Liver (tissue), 10 donors: ENCODE measurements at places on chromosomes 12 and 14.

- peak; percentile 39 for DNase-seq
Measured at GRCh38 chr14:24481622-24482324, 26.3 kb downstream of the CMA1 start.

DNA sequence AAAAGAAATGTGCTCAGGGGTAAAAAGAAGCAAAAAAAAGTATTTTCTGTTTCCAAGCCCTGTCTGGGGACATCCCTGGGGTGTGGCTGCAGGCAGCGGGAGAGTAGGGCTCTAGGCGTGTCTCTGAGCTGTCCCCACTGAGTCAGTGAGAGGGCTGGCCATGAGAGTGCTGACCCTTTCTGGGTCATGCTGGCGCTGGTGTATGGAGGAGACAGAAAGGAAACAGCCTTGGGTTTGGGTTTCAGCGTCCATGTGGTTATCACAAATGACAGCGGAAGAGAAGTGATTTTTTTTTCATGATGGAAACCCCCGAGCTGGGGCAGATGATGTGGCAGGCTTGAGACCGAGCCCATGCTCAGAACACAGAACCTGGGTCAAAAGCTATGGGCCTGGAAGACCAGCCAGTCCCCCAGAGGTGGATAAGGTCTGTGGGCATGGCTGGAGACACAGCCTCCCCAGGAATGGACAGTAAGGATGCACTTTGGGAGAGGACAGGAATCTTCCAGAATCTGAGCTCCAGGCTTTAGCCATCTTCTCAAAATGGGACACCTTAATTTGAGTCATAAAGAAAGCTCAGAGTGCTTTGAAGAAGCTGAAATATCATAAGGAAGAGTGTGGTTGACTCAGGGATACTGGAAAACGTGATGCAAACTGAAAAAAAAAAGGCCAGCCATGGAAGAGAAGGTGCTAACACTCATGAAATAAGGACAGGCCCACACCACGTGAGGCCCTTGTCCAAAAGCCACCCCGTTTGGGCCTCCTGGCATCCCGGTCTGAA is 36.2 kb downstream of the SYNE3 start:
- DNase-seq, result no peak

- no peak for DNase-seq
Measured at GRCh38 chr14:55111122-55111708, 17.8 kb upstream of the LGALS3 start.

- DNase-seq, result no peak
Measured at GRCh38 chr12:124494751-124495129, 72.7 kb downstream of the NCOR2 start.

- DNase-seq, result no peak
Measured at GRCh38 chr12:15494329-15495046, 172.2 kb downstream of the PTPRO start.

DNA sequence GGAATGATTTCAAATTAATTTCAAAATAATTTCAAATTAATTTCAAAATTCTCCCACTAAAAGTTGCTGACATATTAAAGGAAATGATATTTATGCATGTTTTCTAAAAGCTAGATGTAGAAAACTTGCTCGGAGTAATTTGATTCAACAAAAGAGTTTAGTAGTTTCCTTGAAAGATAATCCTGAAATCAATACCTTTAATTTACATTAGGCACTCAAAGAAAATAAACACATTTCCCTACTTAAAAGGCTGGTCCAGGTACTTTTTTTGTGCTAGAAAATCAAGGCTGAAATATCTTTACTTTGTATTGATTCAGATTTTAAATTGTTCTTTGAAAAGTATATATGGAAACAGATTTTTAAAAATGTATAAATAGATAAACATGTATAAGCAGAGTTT is 370.5 kb downstream of the RAD51B start:
- DNase-seq, result no peak

- no peak for DNase-seq
Measured at GRCh38 chr14:49924852-49925251, 32.0 kb downstream of the ARF6 start.

DNA sequence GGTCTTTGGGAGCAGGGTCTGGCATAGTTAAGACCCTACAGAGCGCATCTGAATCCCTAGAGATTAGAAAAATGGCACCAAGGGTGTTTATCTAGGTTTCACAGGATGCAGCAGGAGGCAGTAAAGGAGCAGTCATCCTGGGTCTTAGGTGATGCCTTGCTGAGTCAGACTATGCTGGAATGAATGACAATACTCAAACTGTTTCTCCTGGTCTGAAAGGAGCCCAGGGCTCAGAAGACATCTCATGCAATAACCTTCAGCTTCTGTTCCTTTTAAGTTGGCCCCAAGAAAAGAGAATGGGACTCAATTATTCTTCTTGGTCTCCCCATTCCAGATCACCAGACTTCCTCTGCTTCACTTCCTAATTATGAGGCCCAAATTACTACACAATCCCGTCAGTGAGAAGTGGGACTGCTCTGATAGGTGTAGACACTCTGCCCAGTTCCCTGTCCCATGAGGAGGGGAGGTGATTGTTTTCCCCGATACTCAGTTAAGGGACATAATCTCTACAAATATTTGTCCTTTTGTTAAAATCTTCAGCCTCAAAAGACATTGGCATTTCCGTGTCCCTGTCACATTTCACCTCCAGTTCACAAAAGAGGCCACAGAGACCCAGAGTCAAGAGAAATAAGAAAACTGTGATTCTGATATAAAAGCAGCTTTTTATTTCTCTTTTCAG is 14.8 kb upstream of the APOF start:
- no peak for DNase-seq

DNA sequence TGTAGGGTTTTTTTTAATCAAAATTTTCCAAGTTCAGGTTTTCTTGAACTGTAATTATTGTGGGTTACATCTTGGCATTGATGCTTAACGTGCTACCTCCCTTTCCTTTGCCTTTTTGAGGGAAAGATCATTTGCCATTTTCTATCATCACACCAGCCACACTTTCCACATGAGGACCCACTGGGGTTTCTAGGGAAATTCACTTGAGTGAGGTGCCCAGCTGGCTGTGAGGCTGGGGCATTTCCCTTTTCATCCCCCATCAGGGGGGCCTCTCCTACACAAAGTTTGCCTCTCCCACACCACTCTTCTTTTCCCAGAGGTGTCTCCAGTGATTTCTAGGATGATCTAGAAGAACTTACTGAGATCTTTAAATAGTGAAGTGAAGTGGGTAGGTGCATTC is 335.7 kb downstream of the BMP4 start:
- DNase-seq, result no peak

DNA sequence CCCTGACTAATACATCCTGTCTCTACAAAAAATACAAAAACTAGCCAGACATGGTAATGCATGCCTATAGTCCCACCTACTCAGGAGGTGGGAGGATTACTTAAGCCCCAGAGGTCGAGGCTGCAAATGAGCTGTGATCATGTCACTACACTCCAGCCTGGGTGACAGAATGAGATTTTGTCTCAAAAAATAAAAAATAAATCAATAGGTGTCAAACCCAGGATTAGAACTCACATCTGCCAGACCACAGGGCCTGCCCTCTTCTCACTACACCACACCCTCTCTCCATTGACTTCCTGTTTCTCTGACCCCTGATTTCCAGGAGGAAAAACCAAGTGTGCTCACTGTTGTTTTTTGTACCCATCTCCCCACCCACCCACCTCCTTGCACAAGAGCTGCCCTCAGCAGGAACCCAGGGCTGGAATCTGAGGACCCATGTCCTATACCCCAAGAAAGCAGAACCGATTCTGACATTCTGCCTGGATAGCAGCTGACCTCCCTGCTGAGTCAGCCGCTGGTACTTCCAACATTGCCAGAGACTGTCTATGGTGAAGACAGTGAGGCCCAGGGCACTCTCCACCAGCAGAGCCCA is 6.2 kb downstream of the CMKLR1 start:
- DNase-seq, result no peak

DNA sequence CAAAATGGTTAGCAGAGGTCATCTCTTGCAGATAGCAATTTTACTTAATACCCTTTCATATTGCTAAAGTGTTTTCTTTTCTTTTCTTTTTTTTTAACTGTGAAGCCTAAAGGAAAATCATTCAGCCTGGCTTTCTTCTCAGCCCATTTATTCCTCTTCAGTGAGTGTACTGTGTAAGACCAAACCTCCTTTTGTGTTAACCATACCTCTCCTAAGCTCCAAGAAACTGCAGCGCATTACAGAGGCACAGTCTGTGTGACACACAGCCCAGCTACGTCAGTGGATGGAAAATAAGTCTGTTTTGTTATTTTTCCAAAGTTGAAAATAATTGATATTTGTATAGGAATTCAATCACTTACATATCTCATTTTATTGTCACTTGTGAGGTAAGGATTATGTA is 21.7 kb downstream of the DCAF5 start:
- DNase-seq, result no peak

- no peak for DNase-seq
Measured at GRCh38 chr12:29437575-29437974, 56.6 kb upstream of the ERGIC2 start.

DNA sequence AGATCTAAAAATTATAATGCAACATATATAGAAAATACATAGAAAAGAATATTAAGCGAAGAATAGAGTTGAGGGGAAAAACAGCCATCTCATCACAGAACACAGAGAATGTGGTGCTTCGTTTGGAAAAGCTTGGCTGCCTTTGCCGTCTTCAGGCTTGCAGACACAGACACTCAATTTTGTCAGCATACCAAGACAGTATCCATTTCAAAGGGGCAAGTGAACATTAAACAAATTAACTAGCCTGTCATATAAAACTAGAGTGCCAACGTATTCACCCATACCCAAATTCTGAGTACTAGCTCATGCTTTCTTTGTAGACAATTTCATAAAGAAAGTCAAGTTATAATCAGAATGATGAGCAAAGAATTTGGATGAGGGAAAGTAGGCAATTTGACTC is 40.5 kb downstream of the DMAC2L start:
- no peak for DNase-seq

- no peak for DNase-seq
Measured at GRCh38 chr14:23130871-23131270, 11.8 kb upstream of the CEBPE start.

- DNase-seq, result no peak
Measured at GRCh38 chr12:71947645-71948105, 9.0 kb downstream of the TPH2 start.

DNA sequence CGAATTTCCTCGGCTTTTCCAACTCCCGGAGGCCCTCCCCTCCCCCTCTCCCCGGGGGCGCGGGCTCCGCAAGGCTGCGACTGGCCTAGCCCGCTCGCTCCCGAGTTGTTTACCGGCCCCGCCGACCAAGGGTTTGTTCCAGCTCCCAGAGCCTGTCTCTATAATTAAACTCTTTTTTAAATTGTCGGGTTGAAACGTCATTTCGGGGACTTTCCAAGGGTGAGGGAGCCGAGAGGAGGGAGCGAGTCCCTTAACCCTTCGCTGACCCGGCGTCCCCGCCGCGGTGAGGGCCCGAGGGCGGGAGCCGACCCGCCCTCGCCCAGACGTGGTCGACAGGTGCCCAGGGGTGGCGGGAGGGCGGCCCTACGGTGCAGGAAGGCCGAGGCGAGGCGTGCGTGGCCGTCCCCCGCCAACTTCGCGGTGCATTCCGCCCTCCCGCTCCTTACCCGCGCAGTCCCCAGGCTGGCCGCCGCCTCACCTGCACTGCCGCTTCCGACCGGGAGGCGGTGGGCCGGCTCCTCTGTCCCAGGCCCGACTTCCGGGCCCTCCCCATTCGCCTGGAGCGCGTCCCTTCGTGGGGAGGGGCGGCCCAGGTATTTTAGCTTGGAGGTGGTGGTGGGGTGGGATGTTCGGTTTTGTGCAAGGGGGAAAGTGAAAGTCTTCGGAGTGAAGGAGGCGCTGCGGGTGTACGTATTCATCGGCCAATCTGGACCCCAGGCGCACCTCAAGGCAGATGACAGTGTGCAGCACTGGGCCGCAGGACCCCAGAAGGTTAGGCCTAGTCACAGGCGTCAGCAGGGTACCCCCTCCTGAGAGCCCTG is 2.9 kb upstream of the ZFP36L1 start:
- DNase-seq, result peak; percentile 82

DNA sequence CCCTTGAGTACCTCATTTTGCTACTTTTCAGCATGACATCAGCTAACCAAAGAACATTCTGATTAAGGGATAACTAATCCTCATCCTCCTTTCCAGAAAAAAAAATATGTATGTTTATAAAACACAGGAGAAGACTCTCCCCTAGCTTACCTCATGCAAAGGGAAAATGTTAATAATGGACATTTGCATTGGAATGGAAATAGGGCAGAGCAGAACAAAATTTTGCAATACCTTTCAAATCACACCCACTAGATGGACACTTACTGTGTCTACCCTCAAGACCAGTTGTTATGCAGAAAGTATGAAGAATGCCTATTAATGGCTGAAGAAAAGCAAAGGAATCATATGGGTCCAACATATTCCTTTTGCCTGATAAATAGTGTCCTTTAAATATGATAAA is 8.9 kb upstream of the SLCO1A2 start:
- DNase-seq, result no peak

- no peak for DNase-seq
Measured at GRCh38 chr12:103933237-103933636, 3.0 kb downstream of the HSP90B1 start.

DNA sequence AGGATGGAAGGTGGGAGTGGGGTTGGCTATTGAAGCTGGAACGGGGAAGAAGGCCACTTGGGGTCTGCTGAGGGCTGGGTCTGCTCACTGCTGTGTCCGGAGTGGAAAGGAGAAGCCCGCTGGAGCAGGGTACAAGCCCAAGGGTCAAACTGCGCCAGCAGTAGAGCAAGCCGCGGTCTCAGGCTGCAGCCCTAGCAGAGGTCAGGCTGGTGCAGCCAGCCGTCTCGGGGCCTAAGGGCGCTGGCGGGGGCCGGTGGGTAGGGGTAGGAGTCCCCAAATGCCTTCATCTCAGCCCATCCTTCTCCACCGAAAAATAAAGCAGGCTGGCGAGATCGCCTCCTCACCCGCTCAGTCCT is 718 bp upstream of the JDP2 start:
- no peak for DNase-seq

DNA sequence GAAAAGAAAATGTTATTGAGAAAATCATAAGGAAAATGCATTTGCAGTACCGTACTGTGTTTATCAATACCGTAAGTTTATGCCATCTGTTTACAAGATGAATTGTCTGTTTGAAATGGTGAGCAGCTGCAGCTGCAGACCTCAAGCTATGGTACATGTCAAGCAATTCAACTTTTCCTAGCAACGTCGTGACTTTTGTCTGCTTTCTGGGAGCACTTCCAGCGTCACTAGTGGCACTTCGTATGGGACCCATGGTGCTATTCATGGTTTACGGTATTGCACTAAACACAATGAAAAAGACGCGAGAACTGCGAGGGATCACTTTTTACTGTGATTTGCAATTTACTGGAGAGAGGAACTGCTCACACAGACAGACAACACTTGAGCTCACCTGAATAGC is 160.8 kb downstream of the UNC79 start:
- DNase-seq, result no peak
